A549 treated with GW870086 at 1 μM for 4 hours (cell line): ENCODE measurements at places on chromosomes 1 and 21. TPM values are rescaled to one million over a fixed set of nuclear protein-coding genes. Genes with fewer than 3 reads are reported as not detected.

FAM177B gene
- total RNA-seq, result not detected in 5 replicates

SPATA21 gene
- 0.05 to 0.11 TPM (median 0.06 TPM) in 4 of 5 replicates, not detected in the other for total RNA-seq

SETSIP gene
- not detected in 5 replicates for total RNA-seq

UQCRH gene
- total RNA-seq, result 395 to 538 TPM (median 411 TPM) in 5 replicates

FAM151A gene
- total RNA-seq, result 0.07 to 0.18 TPM (median 0.13 TPM) in 4 of 5 replicates, not detected in the other

TMEM82 gene
- total RNA-seq, result not detected in 5 replicates

KRTAP19-5 gene
- total RNA-seq, result not detected in 5 replicates

MSH4 gene
- total RNA-seq, result not detected in 5 replicates

RAB42 gene
- 2.7 to 4.0 TPM (median 3.2 TPM) in 5 replicates for total RNA-seq
